ENCODE measurements at places on chromosomes 11 and 22. TPM values are rescaled to one million over a fixed set of nuclear protein-coding genes. Genes with fewer than 3 reads are reported as not detected.

Gene SLC22A25
- total RNA-seq: not detected

Gene CARD18
- not detected for total RNA-seq

Gene KRTAP5-8
- not detected for total RNA-seq

Gene KLHL35
- 1.2 TPM for total RNA-seq

Gene APOL5
- not detected for total RNA-seq

Gene USH1C
- 0.71 TPM for total RNA-seq

Gene SEC14L2
- 34.1 TPM for total RNA-seq

Gene YAP1
- 57.9 TPM for total RNA-seq

Gene ZNF214
- total RNA-seq: 1.9 TPM

Gene CENPM
- 31.5 TPM for total RNA-seq

Gene SLC29A2
- total RNA-seq: 4.7 TPM

Gene SPDYC
- not detected for total RNA-seq

Gene SELENOM
- total RNA-seq: 69.6 TPM

Gene TYR
- not detected for total RNA-seq

Gene SMIM38
- not detected for total RNA-seq

Gene FXYD6
- total RNA-seq: 0.38 TPM

Gene MPEG1
- total RNA-seq: not detected

Gene MRGPRX3
- total RNA-seq: not detected

Gene SLC25A1
- 57.0 TPM for total RNA-seq

Gene SLN
- total RNA-seq: 0.45 TPM

Gene ELFN2
- total RNA-seq: 9.0 TPM

Gene DRD4
- total RNA-seq: 0.43 TPM

Gene SCO2
- total RNA-seq: 6.5 TPM

Gene ALX4
- 7.9 TPM for total RNA-seq

Gene MPPED1
- total RNA-seq: not detected

Gene PANX1
- 22.8 TPM for total RNA-seq

Gene RBFOX2
- total RNA-seq: 32.3 TPM

Gene FAM180B
- total RNA-seq: not detected

Gene MS4A6E
- not detected for total RNA-seq

Gene TMEM191B
- total RNA-seq: 1.1 TPM

Gene PI4KA
- total RNA-seq: 23.4 TPM

Gene YPEL4
- 0.51 TPM for total RNA-seq

Gene FOLR2
- total RNA-seq: not detected

Gene MUC6
- 0.01 TPM for total RNA-seq

Gene UPK3A
- not detected for total RNA-seq

Gene CRYBA4
- total RNA-seq: not detected

Gene SLC7A4
- not detected for total RNA-seq

Measured in A549 treated with DMSO at 1 μM for 4 hours (cell line).